ENCODE measurements at places on chromosomes 12 and 14.
A peak's percentile ranks its signal among the peaks of the same experiment; 100 is the strongest.

DNA sequence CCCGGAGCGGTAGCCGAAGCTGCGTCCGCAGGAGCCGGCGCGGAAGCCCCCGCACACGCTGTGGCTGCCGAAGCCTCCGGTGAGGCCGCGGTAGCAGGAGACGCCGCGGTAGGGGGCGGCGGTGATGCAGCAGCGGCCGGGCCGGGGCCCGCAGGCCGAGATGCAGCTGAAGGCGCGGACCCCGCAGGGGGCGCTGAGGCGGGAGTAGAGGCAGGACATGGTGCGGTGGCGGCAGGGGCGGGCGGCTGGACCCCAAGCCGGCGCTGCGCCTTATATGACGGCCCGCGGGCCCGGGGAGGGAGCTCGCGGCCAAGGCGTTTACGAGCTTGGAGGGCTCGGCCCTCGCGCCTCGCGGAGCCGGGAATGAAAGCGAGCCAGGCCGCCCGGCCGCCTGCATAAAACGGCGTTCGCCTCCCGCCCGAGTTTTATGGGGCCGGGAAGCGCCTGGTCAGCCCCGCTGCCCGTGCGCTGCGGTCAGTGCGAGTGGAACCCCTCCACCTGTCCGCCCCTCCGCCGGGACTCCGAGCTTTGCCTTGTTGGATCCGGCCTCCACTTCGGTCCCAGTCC lies 16.0 kb upstream of the KRT86 start:
- DNase-seq, result no peak

- peak; percentile 56 for DNase-seq
Measured at GRCh38 chr12:116236148-116236731, 41.3 kb downstream of the MED13L start.

DNA sequence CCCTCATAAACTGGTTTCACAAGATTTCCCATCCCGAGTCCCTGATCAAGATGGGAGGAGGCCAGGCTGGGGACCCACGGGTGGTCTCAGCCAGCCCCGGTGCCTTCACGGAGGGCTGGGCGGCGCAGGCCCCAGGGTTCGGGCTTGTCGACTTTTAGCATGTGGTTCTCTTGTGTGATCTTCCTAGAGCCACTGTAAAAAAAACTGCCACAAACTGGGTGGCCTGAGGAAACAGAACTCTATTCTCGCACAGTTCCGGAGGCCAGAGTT lies 12.6 kb downstream of the RFLNA start:
- DNase-seq, result no peak

GRCh38 chr12:121330692-121331091 lies 21.5 kb downstream of the ANAPC5 start:
- peak; percentile 20 for DNase-seq

- no peak for DNase-seq
Measured at GRCh38 chr12:44565163-44565562, 311.0 kb downstream of the NELL2 start.

DNA sequence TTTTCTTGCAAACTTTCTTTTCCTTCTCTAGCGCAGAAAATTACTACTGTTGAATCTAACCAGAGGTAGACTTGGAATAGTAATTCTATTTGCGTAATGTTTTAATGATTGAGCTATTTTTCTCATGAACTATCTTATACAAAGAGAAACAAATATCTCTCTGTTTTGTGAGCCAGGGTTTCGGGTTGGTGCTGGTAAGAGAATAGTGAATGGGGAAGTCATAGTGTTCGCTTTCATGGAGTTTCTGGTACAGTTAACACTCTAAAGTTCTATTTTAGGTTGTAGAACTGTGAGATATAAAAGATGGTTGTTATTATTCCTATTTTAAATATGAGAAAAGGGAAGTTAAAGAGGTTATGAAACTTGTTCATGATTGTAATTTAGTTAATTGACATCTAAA lies 6.6 kb downstream of the CLEC1B start:
- DNase-seq, result no peak

DNA sequence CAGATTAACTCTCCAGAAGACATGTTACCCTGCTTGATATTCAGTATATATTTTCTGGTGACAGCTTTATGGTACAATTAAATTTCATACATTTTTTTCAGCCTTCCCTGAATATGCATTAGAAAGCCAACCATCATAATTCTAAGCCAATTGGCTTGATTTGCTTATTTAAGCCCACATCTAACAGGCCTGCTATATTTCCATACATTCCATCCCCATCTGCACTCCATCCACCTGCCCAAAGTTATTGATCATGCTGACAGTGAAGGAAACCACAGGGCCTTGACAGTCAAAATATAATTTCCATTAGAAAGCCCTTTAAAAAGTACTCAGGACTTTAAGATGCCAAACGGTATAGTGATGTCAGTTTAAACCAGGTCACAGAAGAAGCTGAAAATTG lies 164.3 kb downstream of the GXYLT1 start:
- DNase-seq, result no peak

- no peak for DNase-seq
Measured at GRCh38 chr14:69666690-69667211, 55.4 kb downstream of the SUSD6 start.

DNA sequence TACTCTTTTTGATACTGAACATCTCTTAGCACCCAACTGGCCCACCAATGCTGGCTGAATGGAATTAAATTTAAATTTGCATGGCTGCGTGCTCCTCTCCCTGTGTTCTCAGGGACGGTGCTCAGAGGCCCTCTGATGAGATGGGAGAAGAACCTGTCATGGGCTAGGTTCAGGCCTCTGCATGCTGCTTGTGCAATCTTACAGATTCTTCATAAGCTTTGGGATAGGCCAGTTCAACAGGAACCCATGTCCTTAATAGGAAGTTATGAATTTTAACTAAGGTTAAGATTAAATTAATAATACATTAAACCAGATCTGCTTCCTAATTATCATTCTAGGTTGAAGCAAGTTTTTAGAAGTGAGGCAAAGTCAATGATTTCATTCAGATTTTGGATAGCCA lies 119.7 kb upstream of the LRIG3 start:
- DNase-seq, result no peak

DNA sequence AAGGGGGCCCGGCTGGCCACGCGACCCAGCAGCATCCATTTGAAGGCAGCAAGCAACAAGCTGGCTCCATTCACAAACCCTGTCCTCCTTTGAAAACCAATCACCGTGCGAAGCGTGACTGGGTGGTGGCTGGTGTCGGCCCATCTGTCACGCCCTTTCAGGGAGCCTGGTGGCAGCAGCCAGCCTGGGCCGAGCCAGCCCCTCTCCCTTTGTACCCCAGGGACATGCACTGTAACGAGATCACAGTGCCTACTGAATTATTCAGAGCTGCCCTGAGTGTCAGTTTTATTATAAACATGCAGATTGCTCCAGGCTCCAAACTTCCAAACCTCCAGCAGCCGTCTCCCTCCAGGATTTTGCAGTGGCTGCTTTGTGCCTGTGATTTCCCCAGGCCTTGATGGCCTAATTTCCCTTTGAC lies 22.3 kb upstream of the CTDSP2 start:
- DNase-seq, result no peak

GRCh38 chr12:33265033-33265731 lies 174.4 kb downstream of the SYT10 start:
- no peak for DNase-seq

- no peak for DNase-seq
Measured at GRCh38 chr12:80794551-80794950, 77.8 kb downstream of the MYF5 start.

GRCh38 chr12:93540466-93540865 lies 32.0 kb upstream of the SOCS2 start:
- DNase-seq, result no peak

GRCh38 chr14:20748439-20748838 lies 2.8 kb downstream of the EDDM3A start:
- no peak for DNase-seq

- no peak for DNase-seq
Measured at GRCh38 chr12:102781117-102781516, 135.9 kb downstream of the PAH start.

GRCh38 chr14:96058576-96059200 lies 19.5 kb downstream of the C14orf132 start:
- no peak for DNase-seq

- no peak for DNase-seq
Measured at GRCh38 chr12:57315681-57316080, 64.7 kb upstream of the STAC3 start.

DNA sequence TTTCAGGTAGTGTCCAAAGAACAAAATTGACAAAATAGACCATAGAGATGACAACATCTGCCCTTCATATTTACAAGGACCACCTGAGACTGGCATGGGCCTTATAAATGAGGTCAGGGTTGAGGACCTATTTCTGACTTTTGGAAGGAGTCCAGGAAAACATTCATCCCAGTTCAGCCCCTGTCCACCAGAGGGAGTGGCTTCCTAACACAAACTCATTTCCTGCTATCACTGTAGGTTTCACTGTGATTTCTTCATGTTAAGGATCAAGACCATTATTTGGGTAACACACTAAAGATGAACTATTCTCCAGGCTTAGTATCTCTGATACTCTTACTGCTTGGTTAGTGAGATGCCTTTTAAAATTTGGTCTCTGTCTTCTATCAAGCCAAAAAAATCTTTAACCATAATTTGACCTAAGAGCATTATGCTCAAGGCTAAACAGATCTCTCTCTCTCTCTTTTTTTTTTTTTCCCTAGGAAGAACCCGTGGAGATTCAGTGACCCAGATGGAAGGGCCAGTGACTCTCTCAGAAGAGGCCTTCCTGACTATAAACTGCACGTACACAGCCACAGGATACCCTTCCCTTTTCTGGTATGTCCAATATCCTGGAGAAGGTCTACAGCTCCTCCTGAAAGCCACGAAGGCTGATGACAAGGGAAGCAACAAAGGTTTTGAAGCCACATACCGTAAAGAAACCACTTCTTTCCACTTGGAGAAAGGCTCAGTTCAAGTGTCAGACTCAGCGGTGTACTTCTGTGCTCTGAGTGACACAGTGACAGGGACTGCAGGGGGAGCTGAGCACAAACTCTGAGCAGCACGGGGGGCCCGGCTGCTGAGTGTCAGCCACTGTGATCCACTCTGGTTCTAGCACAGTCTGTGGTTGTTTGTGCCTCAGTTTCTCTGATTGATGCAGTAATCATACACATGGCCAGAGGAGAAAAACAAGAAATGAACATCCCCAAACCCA lies 267.6 kb upstream of the OR4E1 start:
- peak; percentile 50 for DNase-seq

GRCh38 chr12:119593578-119594398 lies at the start of gene TMEM233:
Gene TMEM233 (plus strand): TSS chr12:119593774. CDS start chr12:119593849, 75 bp downstream.
- DNase-seq, result peak; percentile 37

DNA sequence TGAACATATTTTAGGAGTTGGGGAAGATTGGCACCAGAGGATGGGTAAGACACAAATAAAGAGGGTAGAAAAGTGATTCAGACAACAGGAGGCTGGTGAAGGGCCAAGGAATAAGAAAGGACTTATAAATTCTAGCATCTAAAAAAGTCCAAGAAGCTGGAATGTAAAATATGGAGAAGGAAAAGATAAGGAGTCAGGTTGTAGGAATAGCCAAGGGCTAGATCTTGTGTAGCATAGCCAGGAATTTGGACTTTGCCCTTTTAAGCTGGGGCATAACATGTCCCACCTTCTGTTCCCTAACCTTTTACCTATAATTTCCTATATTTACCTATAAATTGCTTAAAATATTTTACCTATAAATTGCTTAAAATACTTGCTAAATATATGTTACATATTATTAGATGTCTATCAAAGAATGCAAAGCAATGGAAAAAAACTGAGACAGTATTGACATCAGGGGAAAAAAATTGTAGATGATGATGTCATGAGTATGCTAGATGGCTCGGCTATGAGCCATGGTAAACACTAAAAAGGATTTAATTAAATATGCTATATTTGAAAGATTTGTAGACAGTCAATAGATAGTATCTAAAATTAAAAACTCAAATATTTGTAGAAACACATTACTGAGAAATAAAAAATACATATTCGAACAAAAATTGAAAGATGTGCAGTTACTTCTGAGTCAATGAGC lies 99.7 kb upstream of the PLEKHG7 start:
- no peak for DNase-seq

DNA sequence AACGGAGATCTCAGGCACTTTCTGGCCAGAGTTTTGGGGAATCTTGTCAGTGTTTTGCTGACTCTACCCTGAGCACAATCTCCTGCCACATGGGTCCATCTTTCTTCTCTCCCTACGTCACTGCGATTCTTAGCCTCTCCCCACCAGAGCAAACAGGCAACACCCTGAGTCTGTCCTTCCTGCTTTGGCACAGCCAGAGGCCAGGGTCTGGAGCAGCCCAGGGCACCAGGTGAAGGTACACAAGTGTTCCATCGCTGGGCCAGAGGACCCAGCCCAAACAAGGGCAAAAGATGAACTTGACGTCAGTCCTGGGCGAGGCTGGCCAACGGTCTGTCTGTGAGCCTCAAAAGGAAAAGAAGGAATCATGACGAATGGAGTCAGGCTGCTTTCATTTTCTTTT lies 12.7 kb upstream of the CCDC177 start:
- DNase-seq, result no peak

DNA sequence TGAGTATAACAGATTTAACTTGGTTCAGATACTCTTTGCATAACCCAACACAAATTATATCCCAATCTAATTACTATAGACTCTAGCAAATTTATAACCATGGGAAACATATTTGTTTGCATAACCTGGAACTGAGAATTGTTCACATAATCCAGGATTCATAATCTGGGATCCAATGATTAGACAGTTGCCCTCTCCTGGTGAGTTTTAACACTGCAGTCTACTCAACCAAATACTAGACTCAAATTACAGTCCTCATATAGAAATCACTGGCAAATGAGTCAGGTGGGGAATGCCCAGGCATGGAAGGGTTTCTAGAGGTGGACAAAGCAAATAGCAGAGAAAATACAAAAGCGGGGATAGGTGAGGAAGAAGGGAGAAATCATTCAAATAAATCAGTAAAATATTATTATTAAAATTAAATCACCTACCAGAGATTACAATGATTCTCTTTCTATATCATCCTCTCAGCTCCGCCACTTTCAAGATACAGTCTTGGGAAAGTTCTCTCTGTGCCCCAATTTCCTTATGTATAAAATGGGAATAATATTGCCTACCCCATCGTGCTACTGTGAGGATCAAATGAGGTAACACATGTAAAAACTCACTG lies 9.4 kb downstream of the GCH1 start:
- peak; percentile 82 for DNase-seq

GRCh38 chr12:69658203-69658602 lies 40.9 kb downstream of the BEST3 start:
- DNase-seq, result no peak

DNA sequence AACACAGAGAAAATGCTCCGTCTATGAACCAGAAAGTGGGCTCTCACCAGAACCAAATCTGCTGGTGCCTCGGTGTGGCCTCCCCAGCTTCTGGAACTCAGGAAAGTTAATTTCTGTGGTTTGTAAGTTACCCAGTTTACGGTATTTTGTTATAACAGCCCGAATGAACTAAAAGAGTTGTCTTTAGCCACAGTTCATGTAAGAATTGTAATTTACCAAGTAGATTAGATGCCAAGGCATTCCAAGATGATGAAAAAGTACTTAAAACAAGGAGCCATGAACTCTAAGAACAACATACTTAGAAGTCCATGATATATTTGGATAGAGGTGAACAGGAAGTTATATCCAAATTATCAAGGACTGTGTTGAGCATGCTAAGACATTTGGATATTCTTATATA lies 259.9 kb upstream of the GARIN6 start:
- DNase-seq, result no peak

GRCh38 chr14:53655080-53655785 lies 301.4 kb downstream of the BMP4 start:
- no peak for DNase-seq

- no peak for DNase-seq
Measured at GRCh38 chr14:51216602-51217001, 23.4 kb upstream of the TMX1 start.
